ENCODE measurements at places on chromosomes 5 and 9.
A peak's percentile ranks its signal among the peaks of the same experiment; 100 is the strongest.

GRCh38 chr5:170736966-170737365, 46.6 kb upstream of the GABRP start:
- DNase-seq: no peak

GRCh38 chr5:44356231-44356630, 33.0 kb downstream of the FGF10 start:
- no peak for DNase-seq

DNA sequence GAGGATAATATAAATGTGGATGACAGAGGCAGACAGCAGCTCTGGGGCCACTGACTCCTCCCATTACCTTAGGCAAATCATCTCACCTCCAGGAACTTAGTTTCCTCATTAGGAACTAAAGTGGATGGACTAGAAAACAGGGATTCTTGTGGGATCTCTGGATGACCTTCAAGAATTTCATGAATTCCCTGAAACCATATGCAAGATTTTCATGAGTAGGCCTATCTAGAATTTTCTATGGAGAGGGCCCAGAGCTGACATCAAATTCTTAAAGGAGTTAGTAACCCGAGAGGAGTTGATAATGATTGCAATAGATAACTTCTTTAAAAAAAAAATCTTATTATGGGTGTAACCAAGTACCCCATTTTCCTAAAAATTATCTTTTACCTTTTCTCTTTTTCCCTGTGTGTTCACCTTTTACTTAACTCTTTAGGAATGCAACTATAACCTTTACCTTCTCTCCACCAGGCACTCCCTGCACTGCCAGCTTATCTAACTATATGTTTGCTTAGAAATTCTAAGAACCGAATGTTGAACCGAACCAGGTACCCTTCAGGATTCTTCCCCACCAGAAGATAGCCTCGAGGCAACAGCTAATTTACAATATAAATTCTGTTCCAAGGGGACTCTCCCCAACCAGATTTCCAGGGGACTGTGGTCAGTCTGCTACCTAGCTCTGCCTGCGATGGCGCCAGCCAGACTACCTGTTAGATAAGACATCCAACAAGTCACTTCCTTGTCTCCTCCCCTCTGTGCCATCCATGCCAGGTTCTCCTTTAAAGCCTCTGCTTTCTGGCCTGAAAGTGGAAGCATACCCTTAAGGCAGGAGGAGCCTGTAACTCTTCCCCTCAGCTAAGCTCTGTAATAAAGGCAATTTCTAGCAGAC, 86.0 kb downstream of the GCNT4 start:
- no peak for DNase-seq

DNA sequence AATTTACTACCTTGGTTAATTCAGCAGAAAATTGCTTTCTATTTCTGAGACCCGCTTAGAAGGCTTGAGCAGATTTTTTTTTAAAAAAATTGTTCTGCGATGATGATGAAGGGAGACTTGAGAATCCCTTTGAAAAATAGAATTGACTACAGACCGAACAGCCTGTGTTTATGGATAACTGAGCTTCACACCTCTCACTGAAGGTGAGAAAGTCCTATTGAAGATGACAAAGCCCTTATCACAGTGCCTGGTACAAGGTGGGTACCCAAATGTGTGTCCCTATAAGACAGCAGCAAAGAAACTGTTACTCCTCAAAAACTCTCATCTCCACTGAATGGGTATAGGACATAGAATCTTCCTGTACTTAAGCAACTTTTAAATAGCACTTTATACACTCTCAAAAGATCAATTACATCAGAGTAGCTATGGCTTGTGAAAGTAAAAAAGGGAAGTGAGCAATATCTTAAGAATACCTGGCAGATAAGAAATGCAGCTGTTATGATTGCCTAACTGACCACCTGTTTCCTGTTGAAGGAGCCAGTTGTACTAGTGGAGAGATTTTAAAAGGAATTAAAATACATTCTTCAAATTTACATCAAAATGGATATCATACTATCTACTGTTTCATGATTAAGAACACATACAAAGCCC, 419.7 kb downstream of the CHSY3 start:
- peak; percentile 25 for DNase-seq

DNA sequence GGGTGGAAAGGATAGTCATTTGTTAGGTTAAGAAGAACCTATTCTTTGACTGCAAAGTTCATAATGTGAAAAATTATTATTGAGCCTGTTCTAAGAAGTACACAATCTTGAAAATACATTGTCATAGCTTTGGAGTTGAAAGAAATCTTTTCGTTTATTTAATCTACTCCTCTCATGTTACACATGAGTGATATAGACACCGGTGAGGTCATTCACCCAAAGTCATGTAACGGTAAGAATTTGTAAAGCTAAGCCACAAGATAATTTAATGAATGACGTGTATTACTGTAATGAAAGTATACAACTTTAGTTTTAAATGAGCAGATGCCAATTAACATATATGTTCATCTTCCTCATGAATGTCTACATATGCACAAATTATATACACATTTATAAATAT, 284.1 kb upstream of the PDE4D start:
- DNase-seq: no peak
